ENCODE measurements at places on chromosomes 12 and 14.
A peak's percentile ranks its signal among the peaks of the same experiment; 100 is the strongest.

- peak; percentile 0 for DNase-seq
Measured at GRCh38 chr14:83300476-83301064, 1766.9 kb upstream of the SEL1L start.

- peak; percentile 56 for DNase-seq
Measured at GRCh38 chr14:50038398-50039119, 77.8 kb downstream of the VCPKMT start.

GRCh38 chr14:51627313-51627712, 24.4 kb upstream of the FRMD6 start:
- DNase-seq = no peak

- DNase-seq = no peak
Measured at GRCh38 chr14:94346841-94347240, 23.7 kb upstream of the SERPINA6 start.

- no peak for DNase-seq
Measured at GRCh38 chr14:101620821-101621785, 59.8 kb downstream of the DIO3 start.

DNA sequence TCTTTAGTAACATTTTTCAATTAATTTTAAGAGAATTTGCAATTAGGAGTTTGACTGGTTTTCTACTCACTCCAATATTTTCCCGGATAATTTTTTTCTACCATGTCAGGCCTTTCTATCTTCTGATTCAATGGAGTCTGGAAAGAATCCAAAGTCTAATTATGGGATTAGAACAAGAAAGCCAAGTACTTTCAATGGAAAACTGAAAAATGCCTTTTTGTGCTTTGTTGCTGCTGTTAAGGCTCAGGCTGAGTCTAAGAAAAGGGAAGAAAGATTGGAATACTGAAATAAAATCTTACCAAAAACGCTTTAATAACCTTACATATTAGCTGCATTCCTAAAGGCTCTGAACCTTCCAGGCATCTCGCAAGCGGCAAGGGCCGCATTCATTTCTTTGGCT, 24.4 kb upstream of the DHRS4 start:
- DNase-seq = no peak

DNA sequence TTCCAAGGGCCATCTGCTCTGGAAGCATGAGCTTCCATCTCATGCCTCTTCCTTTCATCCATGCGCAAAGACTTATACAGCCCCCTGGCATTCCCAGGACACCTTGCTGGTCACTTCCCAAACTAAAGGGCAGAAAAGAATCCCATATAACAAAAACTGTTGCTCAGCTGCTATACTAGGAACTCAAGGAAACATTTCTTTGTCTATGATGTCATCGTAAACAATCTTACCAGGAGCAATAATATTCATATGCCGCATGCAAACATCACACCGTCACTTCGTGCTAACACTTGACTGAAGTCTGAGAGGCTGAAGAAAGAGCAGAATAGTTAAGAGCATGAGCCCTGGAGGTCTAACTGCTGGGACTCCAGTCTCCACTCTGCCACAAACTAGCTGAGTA, 50.5 kb upstream of the CDKN3 start:
- no peak for DNase-seq

- peak; percentile 37 for DNase-seq
Measured at GRCh38 chr14:50363714-50364111, 33.0 kb downstream of the CDKL1 start.

GRCh38 chr12:3658327-3659163, 94.4 kb downstream of the CRACR2A start:
- peak; percentile 44 for DNase-seq

GRCh38 chr12:26736563-26737486, 96.2 kb downstream of the ITPR2 start:
- DNase-seq = no peak

GRCh38 chr14:74407801-74408154, 18.2 kb downstream of the SYNDIG1L start:
- DNase-seq = no peak

Data from GM12891 (cell line).